ENCODE measurements at places on chromosomes 16 and 17. TPM values are rescaled to one million over a fixed set of nuclear protein-coding genes. Genes with fewer than 3 reads are reported as not detected.

Gene IGSF6
- polyA plus RNA-seq: not detected

Gene MYH8
- 3,790 TPM for polyA plus RNA-seq

Gene DRC7
- not detected for polyA plus RNA-seq

Gene JUP
- 35.3 TPM for polyA plus RNA-seq

Gene GCGR
- polyA plus RNA-seq: not detected

Gene GABARAPL2
- polyA plus RNA-seq: 204 TPM

Gene SPATA32
- polyA plus RNA-seq: not detected

Gene NLK
- polyA plus RNA-seq: 9.8 TPM

Gene SEPHS2
- polyA plus RNA-seq: 14.6 TPM

Gene IRX5
- polyA plus RNA-seq: 2.2 TPM

Gene CHST5
- polyA plus RNA-seq: not detected

Gene TPSAB1
- polyA plus RNA-seq: 2.6 TPM

GRCh38 chr17:82065638-82066303, at the start of gene DUS1L:
DUS1L (minus strand) TSS chr17:82065804; CDS start chr17:82065059, 745 bp downstream.
- DNase-seq: peak; percentile 59

- DNase-seq: no peak
Measured at GRCh38 chr16:72051818-72052217, 2.5 kb upstream of the HP start.

GRCh38 chr17:20294120-20294519, 173.2 kb downstream of the LGALS9B start:
- no peak for DNase-seq

DNA sequence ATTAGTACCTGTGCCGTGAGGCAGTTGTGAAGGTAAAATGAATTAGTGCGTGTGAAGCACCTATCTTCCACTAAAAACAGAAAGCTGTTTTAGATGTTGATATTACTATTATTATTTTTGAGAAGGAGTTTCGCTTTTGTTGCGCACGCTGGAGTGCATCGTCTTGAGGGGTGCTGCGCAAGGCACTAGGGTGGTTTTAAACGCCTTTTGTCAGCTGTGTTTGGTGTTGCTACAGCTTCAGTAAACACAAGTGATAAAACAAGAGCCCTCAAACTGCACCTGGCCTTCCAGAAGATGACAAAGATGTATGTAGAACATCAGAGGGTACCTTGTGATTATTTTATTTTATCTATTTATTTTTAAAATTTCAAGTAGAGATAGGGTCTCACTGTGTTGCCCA, 38.2 kb downstream of the PLCG2 start:
- DNase-seq: no peak

- no peak for DNase-seq
Measured at GRCh38 chr17:50533720-50534148, 1.2 kb downstream of the EPN3 start.

GRCh38 chr17:42872251-42872965, 21.4 kb downstream of the AOC3 start:
- no peak for DNase-seq

GRCh38 chr16:625977-626765, 4.6 kb upstream of the WFIKKN1 start:
- DNase-seq: no peak

DNA sequence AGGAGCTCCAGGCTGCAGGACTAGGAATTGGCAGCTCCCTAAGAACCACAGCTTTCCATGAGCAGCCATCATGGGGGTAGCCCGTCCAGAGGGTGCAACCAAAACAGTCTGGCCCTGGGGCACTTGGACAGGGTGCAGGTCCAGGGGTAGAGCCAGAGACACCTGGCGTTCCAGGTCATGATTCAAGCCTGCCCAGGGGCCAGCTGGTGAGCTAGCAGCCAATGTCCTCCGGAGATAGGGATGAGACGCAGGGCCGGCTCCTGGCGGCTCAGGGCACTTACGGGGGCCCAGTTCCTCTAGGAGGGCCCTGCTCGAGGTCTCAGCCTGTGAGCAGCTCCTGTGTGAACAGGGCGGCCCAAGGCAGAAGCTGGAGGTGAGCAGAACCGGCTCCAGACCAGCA, 22.1 kb downstream of the PIEZO1 start:
- DNase-seq: no peak

- no peak for DNase-seq
Measured at GRCh38 chr16:4381072-4381934, 9.7 kb downstream of the VASN start.

DNA sequence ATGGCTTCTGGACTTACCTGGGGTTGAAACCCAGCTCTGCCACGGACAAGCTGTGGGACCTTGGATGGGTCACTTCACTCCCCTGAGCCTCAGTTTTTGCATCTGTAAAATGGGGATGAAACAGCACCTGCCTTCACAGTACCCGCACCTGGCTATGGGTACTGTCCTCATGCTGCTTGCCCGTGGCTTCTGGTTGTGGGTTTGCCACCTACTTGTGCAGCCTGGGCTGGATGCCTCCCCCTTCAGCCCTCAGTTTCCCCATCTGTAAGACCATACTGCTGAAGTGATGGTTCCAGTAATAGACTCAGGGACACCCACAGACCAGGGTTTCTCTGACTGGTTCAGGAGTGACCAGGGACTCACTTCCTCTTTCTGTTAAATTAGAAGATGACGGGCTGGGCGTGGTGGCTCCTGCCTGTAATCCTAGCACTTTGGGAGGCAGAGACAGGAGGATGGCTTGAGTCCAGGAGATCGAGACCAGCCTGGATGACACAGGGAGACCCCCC, 9.4 kb downstream of the GLIS2 start:
- no peak for DNase-seq

DNA sequence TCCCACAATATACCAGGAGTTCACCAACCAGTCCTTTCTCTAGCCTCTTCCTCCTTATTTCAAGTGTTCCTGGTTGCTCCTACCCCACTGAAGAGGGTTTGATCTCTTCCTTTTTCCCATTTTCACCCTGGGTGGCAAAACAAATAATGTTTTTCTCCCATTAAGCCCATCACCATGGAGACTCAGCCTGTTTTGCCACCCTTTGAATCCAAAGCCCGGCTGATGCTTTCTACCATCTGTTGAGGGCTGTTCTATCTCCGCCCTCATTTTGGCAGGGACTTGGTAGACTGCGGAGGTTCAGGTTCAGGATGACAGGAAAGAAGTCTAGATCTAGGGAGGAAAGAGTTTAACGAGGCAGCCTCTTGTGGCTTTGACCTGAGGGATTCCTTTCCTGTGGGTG, 2.6 kb downstream of the DNAH2 start:
- no peak for DNase-seq

- no peak for DNase-seq
Measured at GRCh38 chr17:75348386-75349012, 57.0 kb downstream of the GRB2 start.

DNA sequence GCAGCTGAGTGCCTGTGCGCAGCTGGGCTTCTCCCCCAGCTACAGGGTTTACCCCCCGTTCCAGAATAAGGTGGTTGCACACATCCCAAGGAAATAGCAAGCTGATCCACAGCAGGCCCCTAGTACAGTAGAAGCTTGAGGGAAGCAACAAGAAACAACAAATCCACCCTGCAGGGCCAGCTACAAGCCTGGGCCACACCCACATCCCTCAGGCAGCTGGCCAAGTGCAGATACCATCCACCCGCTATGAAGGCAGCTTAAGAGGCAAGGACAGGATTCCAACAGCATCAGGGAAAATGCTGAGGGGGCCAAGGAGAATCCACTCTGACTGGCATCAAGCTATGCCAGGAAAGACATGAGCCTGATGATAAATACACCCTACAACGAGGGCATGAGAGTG, 66.9 kb upstream of the RCVRN start:
- DNase-seq: peak; percentile 49

- DNase-seq: no peak
Measured at GRCh38 chr17:48194097-48194550, 86.6 kb downstream of the SNX11 start.

DNA sequence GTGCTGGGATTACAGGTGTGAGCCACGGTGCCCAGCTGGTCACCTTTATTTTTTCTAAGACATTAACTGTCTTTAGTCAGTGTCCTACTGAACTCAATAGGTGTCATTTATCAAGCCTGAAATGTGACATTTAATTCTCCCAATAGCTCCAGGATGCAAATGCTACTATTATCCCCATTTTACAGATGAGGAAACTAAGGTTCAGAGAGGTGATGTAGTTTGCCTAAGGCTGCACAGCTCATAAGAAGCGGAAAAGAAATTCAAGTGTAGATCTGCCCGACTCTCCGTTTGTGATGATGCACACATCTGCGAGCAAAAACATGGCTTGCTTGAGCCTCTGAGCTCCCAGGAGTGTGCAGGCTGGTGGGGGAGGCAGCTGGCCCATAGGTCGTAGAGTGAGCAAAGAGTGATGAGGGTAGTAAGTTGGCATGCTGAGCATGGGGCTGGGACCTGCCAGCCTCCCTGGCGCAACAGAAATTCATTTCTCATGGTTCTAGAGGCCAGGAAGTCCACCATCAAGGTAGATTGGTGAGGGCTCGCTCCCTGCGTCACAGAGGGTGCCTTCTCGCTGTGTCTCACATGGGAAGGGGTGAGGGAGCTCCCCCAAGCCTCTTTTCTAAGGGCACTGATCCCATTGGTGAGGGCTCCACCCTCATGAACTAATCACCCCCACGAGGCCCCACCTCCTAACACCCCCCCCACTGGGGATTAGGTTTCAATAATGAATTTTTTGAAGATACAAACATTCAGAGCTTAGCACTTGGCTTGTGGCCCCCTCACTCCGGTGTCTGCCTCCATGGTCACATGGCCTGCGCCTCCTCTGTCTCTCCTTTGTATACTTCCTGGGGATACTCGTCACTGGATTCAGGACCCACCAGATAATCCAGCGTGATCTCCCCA, 141.5 kb upstream of the PLCG2 start:
- no peak for DNase-seq

- no peak for DNase-seq
Measured at GRCh38 chr16:50991006-50991405, 160.1 kb downstream of the SALL1 start.

- DNase-seq: peak; percentile 6
Measured at GRCh38 chr16:76899767-76900166, 291.2 kb upstream of the MON1B start.

- peak; percentile 31 for DNase-seq
Measured at GRCh38 chr17:38352245-38353085, 821 bp downstream of the SOCS7 start.

DNA sequence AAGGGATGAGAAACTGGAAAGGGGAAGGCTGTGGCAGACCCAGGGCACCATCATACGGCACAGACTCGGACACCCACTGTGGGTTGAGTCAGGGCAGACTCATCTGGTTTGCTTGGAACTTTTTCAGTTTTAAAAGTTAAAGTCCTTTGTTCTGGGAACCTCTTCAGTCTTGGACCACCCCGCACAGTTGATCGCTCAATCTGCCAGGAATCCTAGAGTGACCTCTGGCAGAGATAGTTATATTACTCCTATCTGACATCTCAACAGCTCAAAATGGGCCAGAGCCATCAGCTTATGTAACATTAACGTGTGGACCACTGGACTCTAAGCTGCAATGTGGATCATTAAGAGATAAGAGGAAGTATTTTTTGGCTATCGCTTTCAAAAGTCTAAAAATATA, 164.3 kb downstream of the ABCA8 start:
- no peak for DNase-seq

- no peak for DNase-seq
Measured at GRCh38 chr16:65071433-65072311, 50.2 kb downstream of the CDH11 start.

DNA sequence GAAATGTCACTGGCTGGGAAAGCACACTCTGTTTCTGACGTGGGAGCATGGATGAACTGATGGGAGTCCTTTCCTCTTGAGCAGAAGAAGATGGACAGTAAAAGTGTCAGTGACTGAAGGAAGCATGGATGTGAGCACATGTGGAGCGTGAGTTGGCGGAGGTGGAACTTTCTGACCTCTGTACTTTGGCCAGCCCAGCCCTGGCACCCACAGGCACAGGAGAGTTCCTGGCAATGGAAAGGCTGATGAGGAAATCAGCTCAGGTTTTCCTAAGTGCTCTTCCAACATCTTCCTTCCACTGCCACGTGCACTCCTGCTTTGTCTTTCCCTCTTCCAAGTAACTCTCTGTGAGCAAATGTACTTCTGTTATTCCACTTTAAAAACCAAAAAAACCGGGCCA, 276.8 kb downstream of the NTN1 start:
- no peak for DNase-seq

- DNase-seq: no peak
Measured at GRCh38 chr17:79304884-79305283, 230.3 kb downstream of the ENGASE start.

- no peak for DNase-seq
Measured at GRCh38 chr17:72008236-72008876, 112.5 kb upstream of the SOX9 start.

DNA sequence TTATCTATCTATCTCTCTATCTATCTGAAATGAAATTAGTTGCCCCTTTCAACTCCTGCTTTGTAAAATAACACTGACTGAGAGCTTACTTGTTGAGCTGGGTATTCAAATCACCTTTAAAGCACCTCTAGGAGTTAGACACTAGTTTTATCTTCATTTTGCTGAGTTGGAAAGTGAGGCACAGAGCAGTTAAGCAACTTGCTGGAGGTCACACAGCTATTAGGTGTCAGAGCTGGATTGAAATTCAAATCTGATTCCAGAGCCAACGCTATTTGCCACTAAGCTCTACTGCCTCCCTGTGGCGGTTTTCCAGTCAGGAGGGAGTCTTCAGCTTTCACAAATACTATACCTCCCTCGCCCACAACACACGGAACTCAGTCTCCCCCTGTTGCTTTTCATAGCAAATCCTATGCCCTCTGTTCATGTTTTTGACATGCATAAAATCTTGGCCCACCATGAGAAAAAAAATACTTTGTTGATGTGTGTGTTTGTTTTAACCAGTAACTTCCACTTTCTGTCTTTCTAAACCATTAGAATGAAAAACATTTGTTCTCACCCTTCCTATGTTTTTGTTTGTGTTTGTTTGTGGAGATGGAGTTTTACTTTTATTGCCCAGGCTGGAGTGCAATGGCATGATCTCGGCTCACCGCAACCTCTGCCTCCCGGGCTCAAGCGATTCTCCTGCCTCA, 74.8 kb upstream of the SMURF2 start:
- no peak for DNase-seq

DNA sequence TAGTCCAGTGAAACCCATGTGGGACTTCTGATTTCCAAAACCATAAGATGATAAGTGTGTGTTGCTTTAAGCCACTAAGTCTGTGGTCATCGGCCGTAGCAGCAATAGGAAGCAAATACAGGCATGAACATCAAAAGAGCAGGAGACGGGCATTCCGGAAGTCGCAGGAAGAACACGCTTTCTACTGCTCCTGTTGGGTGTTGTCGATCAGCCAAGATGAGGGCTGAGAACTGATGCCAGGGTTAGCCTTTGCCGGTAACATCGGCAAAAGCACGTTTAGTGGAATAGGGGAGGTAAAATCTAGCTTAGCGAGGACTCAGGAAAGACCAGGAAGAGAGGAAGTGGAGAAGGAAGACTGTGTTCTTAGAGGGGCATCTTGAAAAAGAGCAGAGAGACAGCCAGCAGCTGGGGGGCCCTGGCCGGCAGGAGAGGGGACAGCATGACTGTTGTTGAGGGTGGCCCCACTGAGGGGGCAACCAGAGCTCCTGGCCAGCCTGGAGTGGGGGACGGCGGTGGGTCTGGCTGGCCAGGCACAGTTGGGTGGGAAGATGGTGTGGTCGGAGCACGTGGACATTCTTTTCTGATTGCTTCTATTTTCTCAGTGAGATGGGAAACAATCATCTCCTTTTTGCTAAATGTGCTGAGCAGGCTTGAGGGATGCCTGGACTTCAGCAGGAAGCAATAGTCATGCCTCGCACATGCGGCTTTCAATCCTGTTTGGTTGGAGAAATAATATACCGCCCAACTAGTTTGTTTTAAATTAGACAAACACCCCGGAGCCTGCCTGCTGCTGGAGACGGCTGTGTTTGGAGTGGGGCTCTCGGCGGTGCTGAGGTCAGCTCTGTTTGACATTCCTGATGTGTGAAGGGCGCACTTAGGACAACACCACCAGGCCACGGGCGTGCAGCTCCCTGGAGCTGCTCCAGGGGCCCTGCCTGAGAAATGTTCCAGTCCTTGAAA, 109.9 kb downstream of the METRNL start:
- no peak for DNase-seq

Data from muscle of arm (tissue), 14 donors.